ENCODE measurements at places on chromosomes 2 and 18.

GRCh38 chr2:135226961-135227360, 174.9 kb downstream of the RAB3GAP1 start:
- DNase-seq, result peak; percentile 10

GRCh38 chr2:225452677-225453076, 53.2 kb downstream of the NYAP2 start:
- no peak for DNase-seq

DNA sequence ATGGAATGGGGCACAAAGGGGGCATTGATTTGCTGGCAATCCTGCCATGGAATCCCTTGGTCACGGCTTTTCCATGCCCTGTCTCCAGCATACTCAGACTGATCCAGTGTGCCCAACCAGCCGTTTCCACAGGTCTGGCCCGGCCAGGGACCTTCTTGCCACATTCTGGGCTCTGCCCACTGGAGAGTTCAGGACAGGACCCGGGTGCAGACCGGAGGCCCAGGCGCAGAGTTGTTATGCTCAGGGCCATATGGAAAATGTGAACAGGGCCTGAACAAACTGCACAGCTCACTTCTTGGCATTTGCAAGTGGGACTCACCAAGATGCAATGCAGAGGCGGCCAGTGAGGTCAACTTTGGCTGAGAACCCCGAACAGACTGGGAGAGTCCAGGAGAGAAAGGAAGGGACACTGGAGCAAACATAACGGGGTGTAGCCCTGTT, 15.6 kb upstream of the ASAP2 start:
- peak; percentile 95 for DNase-seq

GRCh38 chr2:218022131-218022850, 19.5 kb upstream of the TNS1 start:
- no peak for DNase-seq

DNA sequence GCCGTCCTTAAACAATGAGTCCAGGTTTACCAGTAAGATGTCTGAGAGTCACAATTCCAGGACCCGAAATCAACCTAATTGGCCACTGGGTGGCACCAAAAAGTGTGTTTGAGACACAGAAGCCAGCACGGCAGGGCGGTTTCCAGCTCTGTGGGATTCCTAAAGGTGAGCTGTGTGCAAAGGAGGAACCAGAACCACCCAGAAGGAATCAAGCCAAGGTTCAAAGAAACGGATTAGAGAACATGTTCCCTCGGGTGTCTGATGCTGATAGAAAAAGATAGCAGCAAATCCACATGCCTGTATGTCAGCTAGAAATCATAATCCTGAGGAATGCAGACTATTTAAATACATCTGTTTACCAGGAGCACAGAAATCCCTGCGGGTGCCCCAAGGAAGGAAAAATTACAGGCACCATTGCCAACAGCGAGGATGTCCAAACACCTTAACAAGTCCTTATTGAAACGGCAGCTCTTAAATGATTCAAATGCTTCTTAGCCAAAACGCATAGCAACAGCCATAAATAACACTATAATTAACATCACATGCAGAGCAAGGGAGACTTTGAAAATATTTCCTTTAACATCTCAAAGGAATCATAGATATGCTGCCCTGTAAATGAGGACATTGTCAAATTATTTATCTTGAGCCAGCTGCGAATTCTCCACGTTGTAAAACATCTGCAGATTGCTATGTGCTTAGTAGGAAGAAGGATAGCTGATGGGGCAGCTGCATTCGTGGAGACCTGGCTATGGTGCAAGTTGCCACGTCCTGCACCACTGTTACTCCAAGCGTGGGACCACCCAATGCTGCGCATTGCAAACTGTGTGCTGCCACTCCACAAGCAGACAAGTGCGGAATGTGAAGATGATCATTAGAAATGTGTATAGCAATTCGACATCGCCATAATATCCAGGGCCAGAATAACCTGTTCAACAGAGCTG, 318.7 kb upstream of the NCKAP5 start:
- peak; percentile 67 for DNase-seq

DNA sequence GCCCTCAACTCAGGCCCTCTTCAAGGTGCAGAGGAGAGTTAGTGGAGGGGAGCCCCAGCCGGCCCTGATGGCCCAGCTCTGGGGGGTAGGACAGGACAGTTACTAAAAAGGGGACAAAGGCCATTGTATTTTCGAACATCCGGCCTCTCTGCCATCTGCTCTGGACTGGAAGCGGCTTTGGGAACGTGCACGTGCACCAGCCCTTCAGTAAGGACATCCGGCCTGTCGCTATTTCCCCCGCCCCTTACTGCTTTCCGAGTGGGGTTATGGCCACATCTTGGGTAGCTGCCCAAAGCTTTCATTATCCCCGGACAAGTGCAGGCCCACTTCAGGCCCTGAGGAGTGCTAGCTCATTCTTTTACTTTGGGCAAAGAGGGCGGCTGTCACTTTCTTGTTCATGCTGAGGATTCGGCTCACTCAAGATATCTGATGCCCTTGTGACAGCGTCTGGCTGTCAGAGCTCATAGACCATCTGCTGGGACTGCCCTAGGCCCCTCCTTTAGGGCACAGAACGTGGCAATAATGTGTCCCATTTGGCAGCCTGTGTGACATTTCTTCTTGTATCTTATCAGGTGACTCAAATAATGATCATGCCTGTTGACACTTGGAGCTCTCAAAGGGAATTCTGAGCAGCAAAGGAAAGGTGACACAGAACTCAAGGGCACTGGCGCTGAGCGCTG, 17.5 kb downstream of the SLC4A3 start:
- DNase-seq, result no peak

DNA sequence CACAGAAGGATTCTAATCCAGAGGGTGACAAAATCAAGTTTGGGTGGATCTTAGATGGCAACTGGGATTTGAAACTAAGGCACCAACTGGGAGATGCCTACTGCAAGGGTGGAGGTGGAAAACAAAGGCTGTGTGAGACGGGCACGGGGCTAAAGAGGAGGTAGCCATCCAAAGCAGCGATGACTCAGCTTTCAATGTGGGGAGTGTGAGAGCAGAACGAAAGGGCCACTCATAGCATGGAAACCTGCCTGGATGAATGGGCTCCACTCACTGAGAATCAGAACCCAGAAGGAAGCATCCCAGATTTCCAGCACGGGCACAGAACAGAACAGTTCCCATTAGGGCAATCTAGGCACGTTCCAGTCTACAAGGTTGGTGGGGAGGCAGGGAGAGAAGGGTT, 159.5 kb downstream of the COL4A4 start:
- no peak for DNase-seq

DNA sequence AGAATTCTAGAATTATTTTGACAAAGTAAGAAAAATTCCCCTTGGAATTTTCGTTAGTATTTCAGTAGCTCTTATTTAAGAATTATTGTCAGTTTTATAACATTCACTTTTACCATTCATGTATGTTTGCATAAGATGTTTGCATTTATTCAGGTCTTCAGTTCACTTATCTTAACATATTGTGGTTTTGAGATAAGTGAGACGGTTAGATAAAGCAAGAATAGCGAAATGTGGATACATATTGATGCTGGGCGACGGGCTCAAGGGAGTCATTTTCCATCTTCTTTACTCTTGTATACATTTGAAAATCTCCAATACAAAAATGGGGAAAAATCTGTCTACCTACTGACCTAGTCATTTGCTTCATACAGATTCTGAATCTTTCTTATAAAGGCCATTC, 156.7 kb upstream of the HDAC4 start:
- no peak for DNase-seq

- no peak for DNase-seq
These were observed 119.7 kb downstream of the TACR1 start for GRCh38 chr2:75079575-75079974.

DNA sequence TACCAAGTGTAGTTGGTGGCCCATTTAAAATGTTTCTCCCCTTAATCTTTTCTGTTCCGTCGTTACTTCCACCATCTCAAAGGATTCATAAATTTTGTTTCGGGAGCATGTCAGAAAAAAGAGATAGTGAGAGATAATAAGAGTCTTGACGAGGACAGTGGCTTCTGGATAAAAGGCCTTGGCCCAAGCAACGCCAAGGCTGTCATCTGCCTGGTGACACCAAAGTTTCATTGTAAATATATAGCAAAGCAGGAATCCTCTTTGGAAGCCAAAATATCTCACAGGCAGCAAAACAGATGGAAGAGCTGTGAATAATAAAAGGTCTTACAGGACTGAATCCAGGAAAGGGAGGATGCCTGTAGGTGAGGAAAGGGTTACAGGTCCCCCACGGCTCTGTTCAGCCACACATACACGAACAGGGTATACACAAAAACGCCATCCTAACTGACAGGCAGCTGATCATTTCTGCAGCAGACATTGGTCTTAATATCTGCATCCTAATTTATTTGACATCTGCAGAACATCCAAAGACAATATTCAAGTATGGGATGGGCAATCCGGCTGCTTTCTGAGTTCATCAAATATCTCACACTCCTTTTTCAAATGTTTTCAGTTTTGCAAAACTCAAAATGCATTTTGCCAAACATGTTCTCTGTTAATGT, 382.8 kb downstream of the OSR1 start:
- no peak for DNase-seq

- DNase-seq, result no peak
These were observed 709 bp downstream of the PTPN2 start for GRCh38 chr18:12883372-12883683.

- DNase-seq, result no peak
These were observed 552.3 kb downstream of the KCNJ3 start for GRCh38 chr2:155250800-155251199.

GRCh38 chr2:163373496-163373895, 362.3 kb downstream of the FIGN start:
- DNase-seq, result no peak

- no peak for DNase-seq
These were observed 16.6 kb upstream of the KCMF1 start for GRCh38 chr2:84954329-84954728.

DNA sequence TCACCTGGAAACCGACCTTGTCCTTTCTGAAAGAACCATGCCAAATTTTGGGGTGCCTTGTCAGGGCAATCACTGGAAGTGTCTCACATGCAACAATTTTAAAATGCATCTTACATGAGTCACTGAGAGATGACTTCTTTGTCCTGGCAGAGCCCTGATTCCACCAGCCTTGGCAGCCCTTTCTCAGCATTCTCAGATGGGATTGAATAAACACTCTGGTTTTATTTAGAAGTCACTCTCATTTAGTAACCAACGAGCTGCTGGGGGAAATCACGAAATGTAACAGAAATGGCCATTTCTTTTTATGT, 3.8 kb upstream of the ATP8B1 start:
- peak; percentile 60 for DNase-seq

- DNase-seq, result no peak
These were observed 284.0 kb upstream of the HS6ST1 start for GRCh38 chr2:128602699-128603101.

- peak; percentile 17 for DNase-seq
These were observed 35.2 kb downstream of the TMEM163 start for GRCh38 chr2:134683561-134684112.

DNA sequence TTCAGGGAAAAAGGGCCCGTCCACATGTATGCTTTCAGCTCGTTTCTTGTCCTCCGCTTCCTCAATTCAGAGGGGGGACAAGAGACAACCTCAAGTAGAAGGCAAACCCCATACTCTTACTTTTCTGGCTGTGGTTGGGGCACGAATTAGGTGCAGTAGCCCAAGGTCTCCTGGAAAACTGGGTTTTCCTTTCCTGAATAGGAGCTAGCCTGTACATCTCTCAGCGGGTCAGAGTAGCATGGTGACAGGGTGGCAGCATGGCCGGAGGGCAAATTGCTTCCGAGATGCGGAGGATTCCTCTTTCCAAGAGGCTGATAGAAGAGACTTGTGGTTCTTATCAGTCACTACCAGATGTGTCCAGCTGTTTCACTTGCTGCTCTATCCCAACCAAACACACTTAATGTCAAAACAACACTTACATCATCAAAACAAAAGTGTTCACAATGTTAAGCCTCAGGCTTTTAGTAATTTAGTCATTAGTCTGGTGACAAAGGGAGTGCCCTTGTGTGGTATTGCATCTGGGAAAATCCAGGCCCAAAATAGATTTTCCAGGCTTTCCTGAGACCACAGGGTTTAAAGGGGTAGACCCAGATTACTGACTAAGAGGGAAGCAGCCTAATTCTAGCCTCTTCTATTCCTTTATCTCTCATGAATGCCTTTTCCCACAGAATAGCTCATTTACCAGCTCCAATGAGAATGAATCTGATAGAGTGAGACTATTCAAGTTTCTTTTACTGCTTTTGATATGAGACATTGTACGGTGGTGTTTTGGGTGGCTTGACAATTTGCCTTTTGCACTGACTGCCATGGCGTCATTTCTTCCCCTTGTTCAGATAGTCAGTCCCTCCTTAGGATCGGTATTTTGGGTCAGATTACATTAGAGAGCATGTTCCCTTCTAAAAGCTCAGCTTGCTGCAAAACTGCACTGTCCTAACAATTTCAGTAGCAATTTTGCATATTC, 162.0 kb downstream of the LTBP1 start:
- DNase-seq, result peak; percentile 72

DNA sequence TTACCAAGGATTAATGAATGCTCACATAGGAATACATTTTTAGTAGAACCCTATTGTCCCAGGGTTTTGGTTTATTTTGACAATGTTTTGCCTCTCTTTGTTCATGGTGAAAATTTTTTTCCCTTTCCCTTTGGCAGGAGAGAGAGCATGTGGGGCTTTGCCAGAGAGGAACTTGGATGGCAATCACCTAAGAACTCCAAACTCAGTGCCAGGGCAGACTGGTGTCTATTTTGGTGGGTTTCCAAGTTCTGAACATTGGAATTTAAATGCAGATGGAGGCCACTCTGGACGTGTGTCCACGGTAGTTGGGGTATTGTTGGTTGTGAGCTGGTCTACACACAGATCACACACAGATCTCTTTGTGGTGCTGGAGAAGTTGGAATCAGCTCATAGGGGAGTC, 2091.1 kb upstream of the PIK3C3 start:
- DNase-seq, result no peak

- DNase-seq, result peak; percentile 24
These were observed 5.8 kb upstream of the MARCHF7 start for GRCh38 chr2:159706385-159706980.

- DNase-seq, result no peak
These were observed 1312.3 kb upstream of the PIK3C3 start for GRCh38 chr18:40642692-40643229.

DNA sequence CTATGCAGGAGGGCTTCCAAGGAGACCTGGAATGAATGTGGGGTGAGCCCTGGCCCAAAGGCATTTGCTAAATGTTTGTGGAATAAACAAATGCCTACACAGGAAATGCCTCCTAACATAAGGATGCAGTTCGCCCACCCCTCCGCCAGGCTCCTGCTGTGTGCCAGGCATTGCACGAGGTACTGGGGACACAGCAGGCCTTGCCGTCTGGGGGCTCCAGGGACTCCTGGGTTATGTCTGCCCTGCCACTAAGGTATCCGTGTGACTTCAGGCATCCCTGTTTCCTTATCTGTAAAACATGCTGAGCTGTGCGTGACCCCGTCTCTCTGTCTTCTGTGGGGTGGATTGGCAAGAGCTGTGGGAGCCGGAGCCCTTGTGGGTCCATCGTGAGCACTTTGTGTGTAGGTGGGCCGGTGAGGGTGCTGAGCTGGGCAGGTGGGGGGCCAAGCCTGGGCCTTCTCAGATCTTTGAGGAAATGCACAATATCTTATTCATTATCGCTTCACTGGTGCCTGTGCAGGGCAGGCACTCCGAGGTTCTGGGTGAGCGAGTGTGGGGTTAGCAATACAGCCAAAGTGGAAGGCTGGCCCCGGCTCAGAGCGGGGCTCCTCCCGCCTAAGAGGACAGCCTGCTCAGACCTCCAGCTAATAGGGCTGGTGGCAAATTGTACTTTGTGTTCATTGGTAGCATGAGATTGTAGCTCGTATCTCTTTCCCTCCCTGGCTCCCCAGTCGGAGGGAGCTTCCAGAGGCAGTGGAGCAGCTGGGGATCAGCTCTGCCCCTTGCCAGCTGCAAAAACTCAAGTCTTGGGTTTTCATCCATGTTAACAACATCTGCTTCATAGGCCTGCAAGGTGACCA, 126.8 kb downstream of the GLI2 start:
- DNase-seq, result no peak

GRCh38 chr2:121335294-121336290, 50.6 kb upstream of the TFCP2L1 start:
- DNase-seq, result no peak

Data from fibroblast of pulmonary artery (primary cell).